Transverse colon (tissue), 4 donors: ENCODE measurements at places on chromosomes 2 and 18. TPM values are rescaled to one million over a fixed set of nuclear protein-coding genes. Genes with fewer than 3 reads are reported as not detected.

The GREB1 gene
- total RNA-seq: 0.41 TPM

- no peak for DNase-seq
- H3K27me3 ChIP-seq: no peaks in the 10 kb centered on the region
- no peaks in the 10 kb centered on the region for H3K36me3 ChIP-seq
Measured at GRCh38 chr2:3162442-3163077, 215.1 kb downstream of the EIPR1 start.

- no peaks in the 10 kb centered on the region for H3K27me3 ChIP-seq
- H3K27ac ChIP-seq: no peak overlapping the region
- H3K4me1 ChIP-seq: no peaks in the 10 kb centered on the region
- no peak overlapping the region for H3K4me3 ChIP-seq
- DNase-seq: no peak
Measured at GRCh38 chr2:150012986-150013385, 425.4 kb upstream of the MMADHC start.

GRCh38 chr18:42641996-42642395 lies 473.5 kb downstream of the RIT2 start:
- no peak overlapping the region for H3K4me3 ChIP-seq
- DNase-seq: no peak
- H3K36me3 ChIP-seq: no peaks in the 10 kb centered on the region

- no peak overlapping the region for H3K4me3 ChIP-seq
- no peaks in the 10 kb centered on the region for H3K27me3 ChIP-seq
- no peaks in the 10 kb centered on the region for H3K36me3 ChIP-seq
- DNase-seq: no peak
Measured at GRCh38 chr2:57696016-57696415, 350.6 kb upstream of the VRK2 start.

DNA sequence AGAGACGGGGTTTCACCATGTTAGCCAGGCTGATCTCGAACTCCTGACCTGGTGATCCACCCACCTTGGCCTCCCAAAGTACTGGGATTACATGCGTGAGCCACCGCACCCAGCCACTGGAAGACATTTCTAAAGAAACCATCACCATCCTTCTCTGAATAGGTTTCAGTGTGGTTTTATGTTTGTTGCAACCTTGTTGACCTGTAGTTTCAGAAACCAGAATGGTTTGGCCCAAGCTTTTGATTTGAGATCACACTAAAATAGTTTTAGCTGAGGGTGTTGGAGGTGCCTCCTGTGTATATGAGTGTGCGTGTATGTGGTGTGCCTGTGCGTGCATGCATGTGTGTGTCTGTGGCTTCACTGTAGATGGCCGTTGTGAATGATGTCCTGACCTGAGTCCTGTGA lies 26.2 kb downstream of the INPP4A start:
- no peaks in the 10 kb centered on the region for H3K36me3 ChIP-seq
- H3K27me3 ChIP-seq: no peaks in the 10 kb centered on the region
- no peak overlapping the region for H3K4me3 ChIP-seq
- peaks cover 52% of the 10 kb centered on the region for H3K4me1 ChIP-seq
- no peak overlapping the region for H3K27ac ChIP-seq
